ENCODE measurements at places on chromosomes 13 and 19.

GRCh38 chr19:42531313-42531712 is 3.0 kb upstream of the CEACAM1 start:
- DNase-seq, result no peak

DNA sequence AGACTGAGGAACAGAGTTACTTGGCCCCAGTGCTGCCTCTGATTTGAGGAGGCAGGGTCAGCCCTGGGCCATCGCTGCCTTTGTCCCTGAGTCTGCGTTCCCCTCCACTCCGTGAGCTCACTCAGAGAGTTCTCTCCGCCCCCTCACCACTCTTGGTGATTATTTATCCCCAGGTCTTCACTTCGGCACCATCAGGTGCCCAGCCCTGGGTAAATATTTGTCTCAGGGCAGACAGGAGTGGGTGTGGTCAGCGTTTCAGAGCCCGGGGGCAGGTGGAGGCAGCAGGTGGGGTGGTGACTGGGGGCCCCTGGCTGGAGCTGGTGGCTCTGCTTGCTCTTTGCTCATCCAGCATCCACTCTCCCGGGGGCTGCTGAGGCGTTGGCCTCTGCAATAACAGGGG is 20.6 kb downstream of the PPP1R37 start:
- DNase-seq, result no peak

- no peak for DNase-seq
Observed at GRCh38 chr13:110250258-110250891, 56.6 kb downstream of the COL4A1 start.

DNA sequence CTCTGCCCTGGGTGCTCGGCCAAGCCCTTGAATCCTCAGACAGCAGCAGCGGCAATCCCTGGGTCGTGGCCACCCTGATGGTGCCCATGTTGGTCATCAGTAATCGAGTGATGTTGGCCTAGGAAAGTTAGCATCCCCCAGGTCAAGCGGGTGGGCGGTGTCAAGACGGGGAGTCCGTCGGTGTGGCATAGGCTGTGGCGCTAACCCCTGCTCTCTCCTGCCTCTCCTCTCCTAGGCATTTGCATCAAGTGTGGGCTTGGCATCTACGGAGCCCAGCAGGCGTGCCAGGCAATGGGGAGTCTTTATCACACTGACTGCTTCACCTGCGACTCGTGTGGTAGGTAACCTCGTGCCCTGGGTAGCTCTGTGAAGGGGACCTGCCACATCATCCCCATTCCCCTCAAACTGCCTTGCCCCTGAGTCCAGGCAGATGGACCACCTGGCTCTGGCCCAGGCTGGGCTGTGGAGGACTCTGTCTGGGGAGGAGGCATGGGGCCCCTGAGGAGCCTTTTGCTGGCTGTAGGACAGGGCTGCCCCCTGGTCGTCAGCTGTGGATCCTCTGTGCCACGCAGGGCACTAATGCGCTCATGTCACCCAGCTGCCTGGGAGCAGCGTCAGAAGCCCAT is 8.7 kb downstream of the WTIP start:
- DNase-seq, result no peak

- DNase-seq, result peak; percentile 14
Observed at GRCh38 chr19:57888560-57889231, at the start of gene ZNF814. Gene ZNF814, minus strand, starts transcription at chr19:57889037. Its CDS starts 235 bp downstream, at chr19:57888802.

DNA sequence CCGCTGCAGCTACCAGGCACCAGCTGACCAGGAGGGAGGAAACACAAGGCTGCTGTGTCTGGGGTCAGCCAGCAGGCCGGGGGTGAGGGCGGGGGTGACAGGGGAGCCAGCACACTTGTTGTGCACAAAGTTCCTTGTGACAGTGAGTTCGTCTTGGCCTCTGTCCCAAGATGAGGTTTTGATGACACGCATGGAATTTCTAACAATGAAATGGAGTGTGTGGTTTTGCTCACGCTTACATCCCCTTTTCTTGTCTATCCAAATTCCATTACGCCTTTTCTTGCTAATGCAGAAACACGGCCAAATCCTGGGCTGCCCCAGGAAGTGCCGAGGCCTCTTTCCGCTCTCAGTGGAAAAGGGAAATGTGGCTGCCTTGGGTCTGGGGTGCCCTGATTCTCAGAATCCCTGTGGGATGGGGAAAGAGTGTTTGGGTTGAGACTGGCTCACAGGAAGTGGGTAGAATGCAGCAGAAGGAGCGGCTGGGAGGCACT is 73.8 kb downstream of the GADD45B start:
- DNase-seq, result peak; percentile 62

DNA sequence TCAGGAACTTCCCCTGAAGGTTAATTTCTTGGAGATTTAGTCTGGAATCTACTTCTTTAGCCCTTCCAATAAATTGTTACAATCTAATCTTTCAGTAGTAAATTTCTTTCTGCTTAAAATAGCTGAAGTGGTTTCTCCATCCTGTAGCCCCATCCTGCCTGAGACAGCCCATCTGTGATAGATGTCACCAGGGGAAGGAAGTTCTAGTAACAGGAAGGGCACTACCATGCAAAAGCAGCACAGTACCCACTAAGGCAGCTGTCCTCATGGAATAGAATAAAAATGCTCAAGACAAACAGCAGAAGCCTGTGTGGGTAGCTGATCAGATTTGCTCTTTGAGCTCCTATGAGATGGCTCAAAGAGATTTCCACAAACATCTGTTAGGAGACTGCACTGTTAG is 1036.5 kb downstream of the SLITRK5 start:
- DNase-seq, result no peak

GRCh38 chr13:105918842-105919741 is 616.4 kb downstream of the EFNB2 start:
- DNase-seq, result peak; percentile 74

DNA sequence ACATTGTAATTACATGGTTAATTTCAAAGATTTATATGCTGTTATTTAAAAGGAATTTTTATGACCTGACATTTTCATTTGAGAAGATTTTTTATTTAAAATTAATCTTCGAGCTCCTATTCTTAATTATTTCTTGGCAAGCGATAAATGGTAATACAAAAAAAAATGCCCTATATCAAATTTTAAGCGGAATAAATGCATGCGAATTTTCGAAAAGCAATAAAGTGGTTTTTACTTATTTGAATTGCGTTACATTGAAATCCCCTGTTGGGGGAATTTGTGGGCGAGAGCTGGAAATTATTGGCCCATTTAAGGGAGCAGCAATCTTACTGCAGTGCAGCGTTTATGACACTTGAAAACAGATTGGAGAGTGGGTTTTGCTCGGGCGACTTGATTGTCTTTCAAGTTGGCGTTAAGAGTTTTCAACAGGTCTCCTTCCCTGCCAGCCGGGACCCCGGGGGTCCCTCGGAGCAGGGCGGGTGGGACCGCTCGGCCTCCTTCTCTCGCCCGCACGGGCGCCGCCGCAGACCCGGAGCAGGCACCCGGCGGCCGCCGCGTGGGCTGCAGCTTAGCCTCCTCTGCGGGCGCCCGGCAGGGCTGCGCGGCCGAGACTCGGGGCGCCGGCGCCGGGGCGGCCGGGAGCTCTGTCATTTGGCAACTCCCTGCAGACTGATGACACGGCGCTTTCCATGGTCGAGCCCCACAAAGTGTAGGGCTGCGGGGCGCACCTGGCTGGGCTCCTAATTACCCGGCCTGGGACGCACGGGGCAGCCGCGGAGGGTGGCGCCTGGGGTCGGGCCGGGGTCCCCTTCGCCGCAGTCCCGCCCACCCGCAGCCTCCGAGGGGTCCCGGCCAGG is 255.1 kb upstream of the SOX21 start:
- peak; percentile 21 for DNase-seq

- no peak for DNase-seq
Observed at GRCh38 chr13:27962128-27962841, 6.8 kb downstream of the CDX2 start.

GRCh38 chr13:39257642-39258041 is 219.4 kb downstream of the NHLRC3 start:
- no peak for DNase-seq

GRCh38 chr13:19818223-19818842 is 35.6 kb upstream of the PSPC1 start:
- peak; percentile 69 for DNase-seq

GRCh38 chr13:30857018-30857417 is 49.1 kb upstream of the MEDAG start:
- DNase-seq, result no peak

Measured in NB4 (cell line).